ENCODE measurements at places on chromosomes 4 and X.

- DNase-seq = no peak
These were observed 38.5 kb upstream of the UGT2B7 start for GRCh38 chr4:69057620-69058409.

DNA sequence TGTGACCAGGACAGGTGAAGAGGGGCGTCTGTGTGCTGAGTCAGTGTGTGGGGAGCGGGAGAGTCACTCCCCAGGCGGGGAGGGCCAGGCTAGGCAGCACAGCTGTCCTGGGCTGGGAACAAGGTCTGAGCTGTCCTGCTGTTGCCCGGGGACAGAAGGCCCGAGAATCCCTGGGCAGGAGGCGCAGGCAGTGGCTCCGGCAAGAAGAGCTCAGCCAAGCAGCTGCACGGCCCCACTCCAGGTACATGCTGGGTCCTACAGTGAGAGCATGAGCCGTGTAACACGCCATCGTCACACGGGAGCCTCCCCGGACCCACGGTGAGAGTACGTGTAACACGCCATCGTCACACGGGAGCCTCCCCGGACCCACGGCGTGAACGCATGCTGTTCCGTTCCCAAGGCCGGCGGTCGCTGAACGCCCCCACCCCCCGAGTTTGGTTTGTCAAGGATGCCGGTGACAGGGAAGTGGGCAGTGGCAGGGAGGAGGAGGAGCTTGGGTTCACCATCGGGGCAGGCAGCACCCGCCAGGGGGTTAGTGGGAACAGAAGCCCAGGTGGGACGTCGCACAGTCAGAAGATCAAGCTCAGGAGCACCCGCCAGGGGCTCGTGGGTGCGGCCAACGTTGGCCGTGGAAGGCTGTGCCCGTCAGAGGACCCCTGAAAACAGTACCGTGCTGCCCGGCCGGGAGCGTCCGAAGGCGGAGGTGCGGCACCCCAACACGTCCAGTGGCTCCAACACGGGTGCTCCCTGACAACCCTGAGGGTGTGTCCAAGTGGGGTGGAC lies 15.6 kb downstream of the PPP2R3B start:
- DNase-seq = no peak

- no peak for DNase-seq
These were observed 405 bp downstream of the CENPE start for GRCh38 chr4:103197765-103198110.

GRCh38 chr4:41661442-41662076 lies 87.0 kb downstream of the PHOX2B start:
- DNase-seq = no peak

- no peak for DNase-seq
These were observed 1402.4 kb downstream of the FAM133A start for GRCh38 chrX:95076449-95076848.
